ENCODE measurements at places on chromosomes 16 and 17. TPM values are rescaled to one million over a fixed set of nuclear protein-coding genes. Genes with fewer than 3 reads are reported as not detected.
A peak's percentile ranks its signal among the peaks of the same experiment; 100 is the strongest.

The TTYH2 gene
- 41.8 TPM for total RNA-seq

GRCh38 chr16:85015481-85016187 is 4.3 kb upstream of the ZDHHC7 start:
- no peak for DNase-seq

The IL17C gene
- total RNA-seq = not detected

DNA sequence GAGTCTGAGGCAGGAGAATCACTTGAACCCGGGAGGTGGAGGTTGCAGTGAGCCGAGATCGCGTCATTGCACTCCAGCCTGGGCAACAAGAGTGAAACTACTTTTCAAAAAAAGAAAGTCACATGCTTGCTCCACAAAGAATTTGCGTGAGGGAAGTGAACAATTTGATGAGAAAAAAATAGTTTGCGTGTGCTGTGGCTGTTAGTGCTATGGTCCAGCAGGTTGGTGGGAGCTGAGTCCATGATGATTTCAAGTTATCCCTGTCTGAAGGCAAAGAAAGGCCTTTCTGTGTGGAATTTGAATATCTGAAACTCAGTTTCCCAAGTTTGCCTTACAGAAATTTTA is 21.0 kb downstream of the PRCD start:
- DNase-seq = no peak

- DNase-seq = no peak
Observed at GRCh38 chr16:70476272-70477020, 22.1 kb downstream of the FCSK start.

DNA sequence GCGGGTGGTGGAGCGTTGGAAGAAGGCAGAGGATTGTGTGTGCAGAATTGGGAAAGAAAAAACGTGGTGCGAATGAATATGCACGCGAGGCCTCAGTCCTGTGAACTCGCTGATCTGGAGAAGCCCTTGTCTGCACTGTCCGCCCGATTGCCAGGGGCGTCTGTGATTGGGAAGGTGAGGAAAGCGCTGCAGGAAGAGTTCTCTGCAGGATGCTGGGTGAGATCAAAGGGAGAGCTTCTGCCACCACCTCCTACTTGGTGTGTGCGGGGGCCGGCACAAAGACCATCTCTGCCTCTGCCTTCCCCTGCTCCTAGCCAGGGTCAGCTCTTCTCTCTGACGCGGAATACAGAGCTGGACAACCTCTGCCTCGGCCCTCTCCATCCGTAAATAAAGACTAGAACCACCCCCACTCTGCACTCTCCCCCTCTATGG is 841 bp upstream of the RAB5C start:
- DNase-seq = no peak

- DNase-seq = peak; percentile 72
Observed at GRCh38 chr17:82008941-82009405, 13.7 kb downstream of the CENPX start.

- no peak for DNase-seq
Observed at GRCh38 chr16:84585886-84586285, 32.0 kb downstream of the COTL1 start.

The KIF18B gene
- total RNA-seq = 1.8 TPM

GRCh38 chr16:57783883-57784282 is 18.4 kb downstream of the KIFC3 start:
- DNase-seq = no peak

The TBC1D3I gene
- total RNA-seq = 0.30 TPM

- DNase-seq = no peak
Observed at GRCh38 chr16:30557707-30557956, 542 bp downstream of the ZNF764 start.

The MPG gene
- 31.6 TPM for total RNA-seq

DNA sequence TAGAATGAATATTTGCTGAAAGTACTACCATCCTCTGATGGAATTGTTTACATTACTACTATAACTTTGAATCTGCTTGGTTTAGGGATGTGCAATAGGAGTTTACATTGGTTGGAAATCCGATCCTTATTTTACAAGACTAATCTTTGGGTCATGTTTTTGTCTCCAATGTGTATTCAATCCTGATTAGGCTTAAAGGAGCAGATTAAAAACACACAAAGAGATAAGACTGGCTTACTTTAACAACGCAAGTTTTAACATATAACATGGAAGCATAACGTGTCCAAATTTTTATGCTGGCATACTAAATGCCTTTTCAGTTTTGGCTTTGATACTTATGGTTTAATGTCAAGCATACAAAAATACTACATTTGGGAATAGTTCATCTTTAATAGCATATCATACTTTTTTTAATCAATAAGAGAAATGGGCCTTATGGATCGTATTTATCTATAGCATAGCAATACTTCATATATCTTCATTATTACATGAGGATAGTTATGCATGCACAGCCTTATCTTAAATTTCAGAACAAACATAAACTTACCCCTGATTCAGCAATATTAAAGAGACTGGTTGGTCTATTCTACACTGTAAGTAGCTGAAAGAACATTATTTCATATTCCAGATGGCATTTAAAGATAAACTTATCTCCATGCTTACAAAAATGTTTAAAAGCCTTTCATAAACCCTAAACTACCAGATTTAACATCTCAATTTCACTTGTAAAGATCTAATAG is 69.9 kb upstream of the NACA2 start:
- no peak for DNase-seq

- DNase-seq = no peak
Observed at GRCh38 chr17:56679777-56680422, 86.4 kb downstream of the NOG start.

GRCh38 chr17:222172-222571 is 40.7 kb upstream of the DOC2B start:
- peak; percentile 59 for DNase-seq

DNA sequence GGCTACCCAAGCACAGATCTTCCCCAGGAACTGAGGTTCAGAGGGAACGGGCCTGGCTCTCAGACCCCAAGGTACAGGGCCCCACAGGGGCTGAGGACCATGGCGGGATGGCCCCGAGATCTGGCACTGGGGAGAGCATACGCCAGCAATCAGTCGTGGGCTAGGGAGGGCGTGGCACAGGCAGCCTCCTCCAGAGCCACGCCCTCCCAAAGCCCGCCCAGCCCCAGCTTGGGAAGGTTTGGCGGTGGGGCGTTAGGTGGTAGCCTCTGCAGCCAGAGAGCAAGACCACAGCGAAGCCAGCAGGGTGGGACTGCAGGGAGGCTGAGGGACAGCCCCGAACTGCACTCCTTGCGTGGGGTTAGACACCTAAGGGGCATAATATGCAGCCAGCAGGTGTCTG is 11.6 kb downstream of the WNT9B start:
- DNase-seq = no peak

The TEX19 gene
- total RNA-seq = not detected

GRCh38 chr16:80693553-80693952 is 110.8 kb downstream of the CDYL2 start:
- no peak for DNase-seq

GRCh38 chr16:67862623-67863583 is 9.9 kb upstream of the EDC4 start:
- DNase-seq = peak; percentile 82

GRCh38 chr16:58435779-58436178 is 43.5 kb downstream of the GINS3 start:
- no peak for DNase-seq

DNA sequence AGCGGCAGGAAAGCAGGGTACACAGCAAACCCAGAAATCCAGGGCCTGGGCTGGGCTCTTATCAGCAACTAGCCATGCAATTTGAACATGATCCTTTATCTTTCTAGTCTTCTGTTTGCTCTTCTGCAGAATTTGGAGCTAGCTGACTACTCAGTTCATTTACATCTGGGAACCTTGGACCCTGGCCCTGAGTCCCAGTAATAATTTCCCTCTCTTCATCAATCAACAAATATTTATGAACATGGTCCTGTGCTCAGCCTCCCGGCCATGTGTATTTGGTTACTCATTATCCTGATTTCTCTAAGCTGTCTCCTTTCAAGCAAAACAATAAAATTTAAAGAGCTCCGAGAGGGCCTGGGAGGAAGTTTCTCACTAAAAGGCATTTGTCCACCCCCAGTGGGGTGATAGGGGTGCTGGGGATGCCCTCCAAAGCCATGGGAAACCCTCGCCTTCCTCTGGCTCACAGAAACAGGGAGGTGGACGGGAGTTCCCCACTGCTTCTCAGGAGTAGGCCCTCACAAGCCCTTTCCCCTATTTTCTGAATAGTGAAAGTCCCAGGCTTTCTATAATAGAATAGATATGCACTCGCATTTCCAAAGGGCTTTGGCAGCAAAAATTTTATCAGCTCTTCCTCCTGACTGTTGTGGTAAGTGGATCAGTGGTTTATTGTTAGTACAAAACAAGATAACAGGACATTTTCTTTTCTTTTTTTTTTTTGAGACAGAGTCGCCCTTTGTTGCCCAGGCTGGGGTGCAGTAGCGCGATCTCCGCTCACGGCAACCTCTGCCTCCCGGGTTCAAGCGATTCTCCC is 6.9 kb upstream of the WDR59 start:
- no peak for DNase-seq

The MT1H gene
- not detected for total RNA-seq

The TAC4 gene
- not detected for total RNA-seq

DNA sequence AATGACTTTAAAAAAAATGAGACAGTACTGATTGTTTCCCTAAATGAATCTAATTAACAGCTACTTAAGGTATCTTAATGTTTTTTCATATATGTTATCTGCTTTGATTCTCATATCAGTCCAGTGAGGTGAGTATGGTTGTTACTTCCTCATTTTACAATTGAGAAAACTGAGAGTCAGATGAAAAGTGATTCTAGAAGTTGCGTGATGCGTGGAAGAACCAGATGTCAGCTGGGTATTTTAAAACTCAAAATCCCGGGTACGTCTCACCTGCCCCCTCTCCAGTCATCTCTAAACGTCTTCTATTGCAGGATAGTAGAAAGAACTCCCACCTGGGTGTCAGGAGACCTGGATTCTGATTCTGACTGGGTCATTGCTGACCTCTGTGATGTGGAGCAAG is 89.2 kb downstream of the MAP2K6 start:
- DNase-seq = no peak

- DNase-seq = peak; percentile 68
Observed at GRCh38 chr16:84086341-84086740, 30.4 kb downstream of the MBTPS1 start.

DNA sequence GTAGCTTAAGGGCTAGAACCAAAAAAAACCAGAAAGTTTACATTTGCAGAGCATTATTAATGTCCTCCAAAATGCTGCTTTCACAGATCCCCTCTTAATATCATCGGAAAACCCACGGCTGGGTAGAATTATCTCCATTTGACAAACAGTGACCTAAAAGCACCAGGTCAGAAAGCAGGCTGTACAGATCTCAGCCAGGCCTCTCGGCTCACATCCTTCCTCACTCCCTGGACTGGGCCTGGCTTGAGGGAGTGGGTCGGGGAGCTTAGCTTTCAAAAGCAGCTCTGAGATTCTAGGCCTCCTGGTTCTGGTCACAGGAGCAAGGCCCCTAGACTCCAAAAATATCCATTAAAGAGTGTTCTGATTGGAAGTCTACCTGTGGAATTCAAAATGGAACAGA is 9.1 kb upstream of the SLC12A3 start:
- no peak for DNase-seq

DNA sequence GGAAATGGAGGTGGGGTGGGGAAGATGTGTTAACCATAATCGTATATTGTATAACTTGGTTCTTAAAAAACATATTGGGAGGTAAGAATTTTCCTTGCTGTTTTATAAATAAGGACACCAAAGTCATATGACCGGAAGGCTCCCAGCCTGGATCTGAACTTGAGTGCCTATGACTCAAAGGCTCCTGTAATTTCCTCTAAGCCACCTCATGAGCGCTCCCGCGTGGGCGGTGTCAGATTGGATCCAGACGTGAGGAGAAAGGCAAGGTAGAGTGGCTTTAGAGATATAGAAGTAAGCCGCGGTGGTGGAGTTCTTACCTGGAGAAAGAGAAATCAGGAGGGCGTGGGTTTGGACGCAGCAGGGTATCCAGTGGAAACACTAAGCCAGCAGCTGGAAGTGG is 196.2 kb upstream of the NLRP1 start:
- no peak for DNase-seq

DNA sequence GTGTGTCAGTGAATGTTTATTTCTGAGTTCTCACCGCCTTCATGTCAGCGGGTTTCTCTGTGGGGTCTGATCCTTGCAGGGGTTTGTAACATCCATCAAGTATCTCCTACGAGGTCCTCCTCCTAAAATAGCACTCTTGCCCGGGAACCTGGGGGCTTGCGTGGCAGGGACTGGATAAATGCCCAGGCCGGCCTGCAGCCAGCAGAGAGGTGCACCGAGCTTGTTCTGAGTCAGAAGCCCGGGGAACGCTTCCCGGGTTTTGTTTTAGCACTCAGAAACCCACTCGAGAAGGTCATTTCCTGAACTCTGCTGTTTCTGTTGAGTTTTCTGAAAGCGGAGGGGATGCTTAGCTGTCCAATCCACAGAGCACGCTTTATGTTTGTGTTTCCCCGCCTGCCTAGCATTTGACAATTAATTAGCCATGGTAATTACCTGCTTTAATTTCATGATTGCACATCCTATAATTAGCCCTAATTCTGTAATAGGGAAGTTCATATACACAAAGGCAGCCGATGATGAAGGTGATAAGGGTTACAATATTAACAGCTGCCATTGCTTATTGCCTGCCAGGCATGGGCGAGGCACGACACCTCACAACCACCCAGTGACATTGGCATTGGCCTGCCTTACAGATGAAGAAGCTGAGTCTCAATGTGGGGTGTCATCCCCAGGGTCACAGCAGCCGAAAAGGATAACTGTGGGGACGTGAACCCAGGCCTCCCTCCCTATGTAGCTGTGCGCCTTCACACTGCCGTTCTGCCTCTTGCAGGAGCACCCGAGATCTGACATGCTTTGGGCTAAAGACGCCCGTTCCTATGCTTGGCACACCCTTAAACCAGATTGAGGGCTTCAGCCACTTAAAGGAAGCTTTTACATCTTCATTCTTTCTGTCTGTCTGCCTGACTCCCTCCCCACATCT is 333.1 kb downstream of the CPPED1 start:
- peak; percentile 79 for DNase-seq

GRCh38 chr16:26988186-26988585 is 78.5 kb upstream of the C16orf82 start:
- no peak for DNase-seq

- peak; percentile 65 for DNase-seq
Observed at GRCh38 chr17:38663125-38663751, 11.5 kb downstream of the EPOP start.

- DNase-seq = peak; percentile 96
Observed at GRCh38 chr17:57911834-57912673, 43.2 kb downstream of the CUEDC1 start.

The YPEL2 gene
- 28.9 TPM for total RNA-seq

- no peak for DNase-seq
Observed at GRCh38 chr16:14606102-14606501, 24.0 kb downstream of the PARN start.

GRCh38 chr16:19760356-19761060 is 42.4 kb downstream of the IQCK start:
- DNase-seq = no peak
